ENCODE measurements at places on chromosomes 4 and X.

DNA sequence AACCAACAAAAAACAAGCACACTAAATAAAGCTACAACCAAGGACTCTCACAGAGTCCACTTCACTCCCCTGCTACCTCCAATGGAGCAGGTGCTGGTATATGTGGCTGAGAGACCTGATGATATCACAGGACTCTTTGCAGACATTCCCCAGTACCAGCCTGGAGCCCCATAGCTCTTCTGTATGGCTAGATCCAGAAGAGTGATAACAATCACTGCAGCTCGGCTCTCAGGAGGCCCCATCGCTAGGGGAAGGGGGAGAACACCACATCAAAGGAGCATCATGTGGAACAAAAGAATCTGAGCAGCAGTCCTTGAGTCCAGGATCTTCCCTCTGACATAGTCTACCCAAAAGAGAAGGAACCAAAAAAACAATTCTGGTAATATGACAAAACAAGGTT, 237.1 kb upstream of the TLL1 start:
- DNase-seq = no peak

- DNase-seq = peak; percentile 14
Measured at GRCh38 chrX:109890910-109891502, 111.9 kb upstream of the TMEM164 start.

- no peak for DNase-seq
Measured at GRCh38 chr4:177923888-177924287, 481.7 kb upstream of the AGA start.

DNA sequence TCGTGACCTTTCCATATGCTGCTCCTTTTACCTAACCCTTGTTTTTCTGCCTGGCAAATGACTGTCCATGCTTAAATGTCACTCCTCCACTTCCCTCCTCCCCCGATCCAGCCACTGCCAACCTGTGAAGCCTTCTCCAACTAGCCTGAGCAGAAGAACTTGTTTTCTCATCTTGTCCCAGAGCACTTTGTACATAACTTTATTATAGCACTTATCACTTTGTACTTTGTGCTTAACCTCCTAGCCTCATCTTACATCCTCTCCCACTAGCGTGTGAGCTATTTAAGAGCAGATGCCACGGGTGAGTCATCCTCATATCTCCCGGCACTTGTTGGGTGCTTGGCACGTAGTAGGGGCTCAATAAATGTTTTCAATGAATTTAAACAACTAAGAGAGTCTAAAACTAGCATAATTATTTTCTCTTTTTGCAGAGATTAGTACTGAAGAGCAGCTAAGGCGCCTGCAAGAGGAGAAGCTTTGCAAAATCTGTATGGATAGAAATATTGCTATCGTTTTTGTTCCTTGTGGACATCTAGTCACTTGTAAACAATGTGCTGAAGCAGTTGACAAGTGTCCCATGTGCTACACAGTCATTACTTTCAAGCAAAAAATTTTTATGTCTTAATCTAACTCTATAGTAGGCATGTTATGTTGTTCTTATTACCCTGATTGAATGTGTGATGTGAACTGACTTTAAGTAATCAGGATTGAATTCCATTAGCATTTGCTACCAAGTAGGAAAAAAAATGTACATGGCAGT, 46.9 kb downstream of the XIAP start:
- DNase-seq = no peak

GRCh38 chrX:1034717-1035116, 177.7 kb downstream of the CRLF2 start:
- no peak for DNase-seq

DNA sequence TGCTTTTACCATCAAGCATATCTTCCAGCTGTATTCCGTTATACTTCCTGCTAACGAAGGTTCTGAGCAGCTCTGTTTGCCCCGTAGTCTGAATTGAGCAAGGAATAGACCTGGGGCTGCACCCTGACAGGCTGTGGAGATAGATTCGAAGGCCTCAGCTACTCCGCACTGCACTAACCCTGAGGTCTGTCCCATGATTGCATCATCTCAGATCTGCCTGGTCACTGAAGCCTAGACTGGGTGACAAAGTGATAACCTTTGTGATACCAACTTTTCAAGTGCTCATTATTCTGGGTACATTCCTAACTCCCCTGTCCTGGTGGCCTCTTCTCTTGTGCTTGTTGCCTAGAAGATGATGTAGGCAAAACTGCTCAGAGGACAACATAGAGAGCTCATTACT, 29.9 kb upstream of the PGRMC1 start:
- DNase-seq = no peak

DNA sequence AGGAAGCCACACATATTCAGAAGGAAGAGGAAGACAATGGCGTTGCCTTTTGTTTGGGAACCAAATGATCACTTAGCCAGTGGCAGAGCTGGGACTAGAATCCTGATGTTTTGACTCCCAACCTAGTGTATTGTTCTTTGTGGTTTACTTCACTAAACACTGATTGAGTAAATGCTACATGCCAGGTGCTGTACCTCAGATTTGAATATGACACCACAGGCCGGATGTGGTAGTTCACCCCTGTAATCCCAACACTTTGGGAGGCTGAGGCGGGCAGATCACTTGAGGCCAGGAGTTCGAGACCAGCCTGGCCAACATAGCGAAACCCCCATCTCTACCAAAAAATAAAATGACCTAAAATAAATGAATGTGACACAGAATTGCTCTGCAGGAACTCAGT, 8.4 kb downstream of the NDUFA1 start:
- DNase-seq = no peak

- DNase-seq = peak; percentile 43
Measured at GRCh38 chr4:742742-743311, 37.2 kb downstream of the PCGF3 start.

DNA sequence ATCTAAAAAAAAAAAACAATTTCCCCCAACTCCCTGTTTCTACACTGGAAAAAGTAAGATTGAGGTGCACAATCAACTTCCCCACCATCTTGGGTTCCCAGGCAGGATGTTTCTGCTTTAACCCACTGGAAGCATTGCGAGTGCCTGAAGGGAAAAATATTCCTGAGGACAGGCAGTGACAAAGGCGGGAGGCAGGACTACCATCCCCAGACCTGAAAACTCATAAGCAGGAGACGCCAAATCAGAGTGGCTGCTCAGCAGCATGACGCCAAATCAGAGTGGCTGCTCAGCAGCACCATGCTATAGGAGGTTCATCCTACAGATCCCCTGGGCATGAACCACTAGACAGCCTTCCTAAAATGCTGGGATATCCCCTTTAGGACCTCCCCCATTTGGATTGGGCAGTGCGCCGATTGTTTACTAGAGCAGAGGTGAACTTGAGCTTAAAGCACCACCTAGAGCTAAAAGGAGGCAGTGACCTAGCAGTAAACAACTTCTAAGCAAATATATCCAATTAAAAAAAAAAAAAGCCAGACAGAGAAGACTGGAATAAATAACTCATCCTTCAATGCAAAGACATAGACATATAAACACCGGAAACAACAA, 35.0 kb upstream of the GK start:
- no peak for DNase-seq

Data from stimulated activated CD8-positive, alpha-beta memory T cell treated with anti-CD3 and anti-CD28 coated beads, Interleukin-4, amount 100 ng/mL, for 4 hours (primary cell).